ENCODE measurements at places on chromosomes 1 and 21. TPM values are rescaled to one million over a fixed set of nuclear protein-coding genes. Genes with fewer than 3 reads are reported as not detected.

Gene KLHL21
- 83.0 TPM for total RNA-seq

Gene HES5
- total RNA-seq = not detected

Gene OR2W3
- total RNA-seq = 3.0 TPM

Gene ACKR1
- 13.3 TPM for total RNA-seq

Gene TNFRSF14
- 9.2 TPM for total RNA-seq

Gene NUDT4B
- 88.6 TPM for total RNA-seq

Gene BRDT
- total RNA-seq = not detected

Gene ESRRG
- total RNA-seq = 38.5 TPM

Gene GOLT1A
- not detected for total RNA-seq

Gene CAMTA1
- 190 TPM for total RNA-seq

Gene FCGR2B
- 8.1 TPM for total RNA-seq

Gene ABCB10
- 8.6 TPM for total RNA-seq

Gene TBX15
- total RNA-seq = 2.1 TPM

GRCh38 chr21:34795175-34795547, 126.4 kb downstream of the CLIC6 start:
- no peak for DNase-seq

- no peak for DNase-seq
These were observed 10.1 kb downstream of the CFAP45 start for GRCh38 chr1:159889821-159890252.

- DNase-seq = no peak
These were observed 591 bp upstream of the KDM1A start for GRCh38 chr1:23018661-23019093.

DNA sequence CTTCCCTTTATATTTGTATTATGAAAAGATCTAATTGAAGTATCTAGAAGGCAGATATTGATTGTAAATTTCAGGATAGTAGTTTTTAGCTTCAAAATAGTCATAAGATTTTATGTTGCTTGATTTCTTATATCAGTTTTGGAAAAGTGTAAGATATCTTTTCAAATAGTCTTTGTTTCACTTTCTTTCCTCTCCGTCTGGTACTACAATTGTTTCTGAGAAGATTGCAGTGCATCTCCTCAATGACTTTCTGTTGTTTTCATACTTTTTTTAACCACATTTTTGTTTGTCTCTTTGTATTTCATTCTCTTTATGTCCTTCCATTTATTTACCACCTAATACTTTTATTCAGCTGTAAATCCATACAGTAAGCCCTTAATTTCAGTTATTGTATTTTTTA, 964.6 kb upstream of the B3GALT2 start:
- no peak for DNase-seq

DNA sequence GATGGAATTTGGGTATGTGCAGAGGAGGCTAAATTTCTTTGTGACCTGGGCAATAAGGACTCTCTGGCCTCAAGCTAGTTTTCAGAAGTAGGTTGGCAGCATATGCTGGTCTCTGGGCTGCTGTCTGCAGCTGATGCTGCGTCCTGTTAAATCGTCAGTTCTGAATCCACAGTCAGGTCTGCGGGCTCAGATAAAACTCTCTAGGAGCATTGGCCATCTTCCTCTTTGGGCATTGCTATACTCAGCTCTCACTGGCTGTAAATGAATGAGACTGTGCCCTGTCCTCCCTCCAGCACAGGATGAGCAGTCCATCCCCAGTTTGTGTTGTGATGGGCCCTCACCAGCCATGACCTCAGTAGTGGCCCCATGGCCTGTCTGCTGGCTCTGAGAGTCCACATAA, 272.6 kb downstream of the LRRC40 start:
- DNase-seq = no peak

- DNase-seq = no peak
These were observed 39.6 kb downstream of the KCTD3 start for GRCh38 chr1:215606564-215607168.

DNA sequence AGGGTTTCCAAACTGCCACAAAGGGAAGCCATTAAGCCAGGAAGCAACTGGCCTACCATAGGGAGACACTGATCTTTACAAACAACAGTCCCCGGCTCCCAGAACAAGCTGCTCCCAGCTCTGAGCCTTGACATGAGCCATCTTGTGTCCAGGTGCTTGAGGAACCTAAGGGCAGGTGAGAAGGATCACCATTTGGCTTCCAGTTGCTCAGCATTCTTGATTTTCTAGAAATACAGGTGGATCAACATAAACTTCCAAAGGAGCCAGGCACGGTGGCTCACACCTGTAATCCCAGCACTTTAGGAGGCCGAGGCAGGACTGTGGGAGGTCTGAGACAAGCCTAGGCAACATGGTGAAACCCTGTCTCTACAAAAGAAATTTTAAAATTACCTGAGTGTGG, 21.6 kb downstream of the ZBTB17 start:
- DNase-seq = no peak

- DNase-seq = no peak
These were observed 76.3 kb downstream of the TOMM20 start for GRCh38 chr1:235052067-235053008.

- peak; percentile 62 for DNase-seq
These were observed 38.8 kb downstream of the TBX15 start for GRCh38 chr1:118949315-118949714.

GRCh38 chr1:60906526-60906925, 175.8 kb upstream of the NFIA start:
- no peak for DNase-seq

- no peak for DNase-seq
These were observed 2.3 kb downstream of the RSBN1 start for GRCh38 chr1:113809670-113810602.

- DNase-seq = no peak
These were observed 7.6 kb upstream of the INPP5B start for GRCh38 chr1:37954316-37954971.

DNA sequence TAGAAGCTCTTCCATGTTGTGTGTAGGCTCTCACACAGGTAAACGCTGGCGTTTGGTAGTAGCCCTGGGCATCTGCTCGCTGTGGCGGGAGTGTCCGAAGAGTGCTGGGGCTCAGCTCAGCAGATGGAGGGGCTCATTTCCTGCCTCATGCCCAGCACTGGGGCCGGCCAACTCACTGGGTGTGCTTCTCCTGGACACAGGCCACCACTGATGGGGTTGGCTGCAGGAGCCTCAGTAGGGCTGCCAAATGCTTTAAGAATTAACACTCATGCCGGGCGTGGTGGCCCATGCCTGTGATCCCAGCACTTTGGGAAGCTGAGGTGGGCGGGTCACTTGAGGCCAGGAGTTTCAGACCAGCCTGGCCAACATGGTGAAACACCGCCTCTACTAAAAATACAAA, 20.9 kb downstream of the UQCRHL start:
- DNase-seq = peak; percentile 68

GRCh38 chr1:103074224-103074623, 34.1 kb downstream of the COL11A1 start:
- DNase-seq = no peak

GRCh38 chr1:68211761-68212380, 20.5 kb downstream of the WLS start:
- DNase-seq = no peak

GRCh38 chr1:66207484-66207883, 326.5 kb upstream of the SGIP1 start:
- no peak for DNase-seq

- no peak for DNase-seq
These were observed 114.1 kb downstream of the AJAP1 start for GRCh38 chr1:4768553-4768952.

DNA sequence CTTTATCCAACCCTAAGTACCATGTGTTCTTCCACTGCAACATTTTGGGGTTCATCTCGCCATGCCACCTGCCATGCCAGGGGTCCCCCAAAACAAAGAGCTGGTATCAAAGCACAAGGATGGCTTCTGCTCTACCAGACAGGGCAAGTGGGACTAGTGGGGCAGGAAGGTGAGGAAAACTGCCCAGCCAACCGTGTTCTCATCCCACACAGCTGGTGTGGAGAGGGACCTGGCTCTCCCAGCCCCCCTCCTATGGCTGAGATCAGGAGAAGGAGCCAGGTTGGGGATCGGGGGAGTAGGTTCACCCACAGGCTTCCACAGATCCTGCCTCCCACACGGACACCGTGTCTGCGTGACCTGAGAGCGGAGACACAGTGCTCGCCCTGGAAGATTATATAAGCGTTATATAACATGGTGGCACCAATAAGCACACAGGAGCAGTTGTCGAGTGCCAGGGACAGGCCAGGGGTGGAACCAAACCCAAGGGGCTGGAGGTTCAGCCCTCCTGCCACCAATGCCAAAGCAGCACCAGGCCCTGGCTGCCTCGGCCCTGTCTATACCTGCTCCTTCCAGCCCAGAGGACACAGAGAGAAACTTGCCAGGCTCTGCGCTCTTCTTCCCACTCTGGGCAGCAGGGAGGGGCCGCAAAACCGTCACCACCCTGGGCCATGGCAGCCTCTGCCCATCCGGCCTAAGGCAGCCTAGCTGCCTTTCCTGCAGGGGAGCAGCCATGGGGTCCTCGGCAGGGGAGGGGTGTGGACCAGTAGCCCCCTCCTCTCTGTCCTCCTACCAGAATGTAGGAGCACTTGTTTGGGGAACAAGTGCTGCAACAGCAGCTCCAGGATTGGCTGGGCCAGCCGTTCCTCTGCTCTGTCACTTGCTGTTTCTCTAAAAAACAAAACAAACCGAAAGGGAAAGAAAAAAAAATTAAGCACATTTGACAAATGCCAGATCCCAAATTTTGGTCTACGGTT, 43.5 kb downstream of the CD34 start:
- no peak for DNase-seq

GRCh38 chr1:201363467-201363866, 14.0 kb downstream of the TNNT2 start:
- DNase-seq = no peak

GRCh38 chr1:17016317-17016661, 4.6 kb upstream of the ATP13A2 start:
- no peak for DNase-seq

DNA sequence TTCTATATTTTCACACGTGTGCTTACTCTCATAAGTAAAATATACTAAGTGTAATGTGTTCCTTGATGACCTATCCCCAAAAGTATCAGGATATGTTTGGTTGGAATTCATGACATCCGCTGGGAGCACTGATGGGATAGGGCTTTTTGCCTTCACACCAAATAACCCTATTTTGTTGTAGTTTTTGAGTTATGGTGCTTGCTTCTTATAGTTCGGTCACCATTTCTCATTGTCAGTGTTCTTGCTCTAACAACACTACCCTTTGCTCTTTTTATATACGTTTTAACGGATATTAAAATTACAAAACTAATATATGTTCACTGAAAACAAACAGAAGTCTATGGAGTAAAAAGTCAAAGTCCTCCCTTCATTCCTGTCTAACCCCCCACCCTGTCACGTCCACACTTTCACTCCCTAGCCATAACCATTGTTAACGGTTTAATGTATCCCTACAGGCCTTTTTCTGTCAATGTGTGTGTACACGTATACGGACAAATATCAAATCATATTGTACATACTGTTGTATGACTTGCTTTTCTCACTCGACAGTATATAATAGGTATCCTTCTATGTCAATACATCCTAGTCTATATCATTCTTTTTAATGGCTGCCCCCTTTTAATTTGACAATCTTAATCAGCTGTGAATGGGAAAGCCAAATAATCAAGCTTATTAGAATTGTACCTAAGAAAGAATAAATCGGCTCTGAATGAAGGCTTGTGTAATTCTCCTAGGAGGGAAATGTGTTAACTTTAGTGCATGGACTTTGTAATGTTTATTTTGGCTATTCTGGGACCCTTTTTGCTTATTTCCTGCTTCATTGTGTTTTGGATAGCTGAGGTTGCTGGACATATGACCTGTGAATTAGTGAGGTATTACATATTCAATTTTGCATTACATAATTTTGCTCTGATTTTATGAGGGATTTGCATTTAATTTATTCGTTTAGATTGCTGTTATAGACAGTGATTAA, 3.5 kb upstream of the RNF220 start:
- DNase-seq = no peak

DNA sequence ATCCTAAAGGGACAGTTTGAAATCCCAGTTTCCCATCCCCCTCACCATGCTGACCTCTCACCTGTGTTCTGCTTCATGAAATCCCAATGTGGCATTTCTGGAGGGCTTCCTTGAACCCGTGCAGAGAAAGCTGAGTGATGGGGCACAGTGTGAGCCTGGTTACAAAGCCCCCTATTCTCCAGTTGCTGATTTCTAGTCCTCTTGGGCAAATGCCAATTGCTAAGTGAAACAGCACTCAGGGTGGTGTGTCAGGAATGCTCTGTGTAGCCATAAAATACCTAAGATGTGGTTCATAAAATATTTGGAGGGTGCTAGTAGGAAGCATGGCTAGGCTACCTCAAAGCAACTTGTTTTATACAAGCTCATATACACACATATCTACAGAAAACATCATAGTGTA, 32.0 kb downstream of the SUSD4 start:
- DNase-seq = no peak

DNA sequence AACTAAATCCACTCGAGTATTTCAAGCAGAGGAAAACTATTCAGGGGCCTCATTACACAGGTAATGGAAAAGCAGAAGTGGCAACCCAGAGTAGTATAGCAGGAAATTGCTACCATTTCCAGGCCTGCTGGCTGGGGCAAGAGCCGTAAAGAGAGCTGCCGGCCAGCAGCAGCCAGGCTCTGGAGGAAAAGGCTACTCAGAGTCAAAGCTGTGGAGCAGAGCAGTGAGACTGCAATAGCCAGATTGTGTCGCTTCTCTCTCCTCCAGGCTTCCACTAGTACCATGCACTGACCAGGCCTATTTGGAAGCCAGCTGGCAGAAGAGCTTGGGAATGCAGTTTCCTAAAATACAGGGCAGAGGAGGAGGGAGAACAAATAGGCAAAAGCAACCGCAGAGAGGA, 155.5 kb downstream of the OMA1 start:
- no peak for DNase-seq

DNA sequence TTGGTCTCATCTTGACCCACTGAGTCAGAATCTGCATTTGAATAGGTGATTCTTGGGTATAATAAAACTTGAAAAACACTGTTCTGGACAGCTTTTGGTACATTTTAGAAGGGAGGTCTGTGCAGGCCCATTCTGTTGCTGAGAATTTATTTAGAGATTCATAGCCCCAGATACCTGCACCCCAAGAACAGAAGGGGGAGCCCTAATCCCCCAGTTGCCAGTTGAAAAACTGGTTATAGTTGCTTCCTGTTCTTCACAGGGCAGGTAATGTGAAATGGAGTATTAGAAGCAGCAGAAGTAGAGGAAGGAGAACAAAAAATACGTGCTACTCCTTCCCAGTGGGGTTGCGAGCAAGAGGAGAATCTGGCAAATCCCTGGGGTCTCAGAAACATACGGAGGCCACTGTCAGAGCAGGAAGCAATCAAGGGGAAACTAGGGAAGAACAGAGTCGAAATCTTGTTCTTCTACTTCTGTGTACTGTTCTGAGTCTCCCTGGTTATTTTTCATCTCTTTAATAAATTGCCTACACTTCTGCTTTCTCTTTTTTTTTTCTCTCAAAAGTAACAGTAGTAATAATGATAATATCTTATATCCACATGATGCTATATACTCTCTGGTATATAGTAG, 4.6 kb upstream of the CLCA2 start:
- DNase-seq = no peak

GRCh38 chr1:227901906-227902640, 45.7 kb downstream of the WNT9A start:
- DNase-seq = no peak

- DNase-seq = no peak
These were observed 2.4 kb downstream of the MAB21L3 start for GRCh38 chr1:116113615-116114014.

Data from right atrium auricular region (tissue), 2 donors.